ENCODE measurements at places on chromosomes 11 and 22.
A peak's percentile ranks its signal among the peaks of the same experiment; 100 is the strongest.

GRCh38 chr11:64058494-64058893, 22.8 kb downstream of the FLRT1 start:
- no peak for DNase-seq

- no peak for DNase-seq
Measured at GRCh38 chr11:60810569-60810968, 25.4 kb downstream of the MS4A10 start.

GRCh38 chr11:112625814-112626213, 335.4 kb upstream of the NCAM1 start:
- DNase-seq, result no peak

GRCh38 chr11:36090356-36091109, 146.7 kb downstream of the LDLRAD3 start:
- no peak for DNase-seq

- DNase-seq, result no peak
Measured at GRCh38 chr11:2744166-2744565, 44.4 kb upstream of the KCNQ1OT1 start.

- DNase-seq, result no peak
Measured at GRCh38 chr11:118606157-118606843, 1.1 kb upstream of the PHLDB1 start.

GRCh38 chr22:20867179-20868024, 8.6 kb downstream of the SNAP29 start:
- DNase-seq, result no peak

DNA sequence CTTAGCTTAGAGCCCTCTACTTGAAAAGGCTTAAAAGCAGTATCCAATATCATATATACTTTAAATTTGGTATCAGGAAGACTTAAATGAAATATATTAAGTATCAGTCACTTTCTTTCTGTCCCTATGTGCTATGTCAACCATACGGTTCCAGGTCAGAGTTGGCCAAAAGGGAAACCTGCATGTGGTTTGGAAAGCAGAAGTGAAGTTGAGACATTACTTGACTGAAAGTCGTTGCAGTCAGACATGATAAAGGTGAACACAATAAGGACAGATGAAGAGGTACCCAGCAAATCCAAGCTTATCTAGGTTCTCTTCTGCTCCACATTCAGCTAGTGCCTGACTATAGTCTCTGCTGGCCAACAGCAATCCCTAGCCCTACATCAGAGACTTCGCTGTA, 336.8 kb downstream of the KCNA4 start:
- DNase-seq, result no peak

GRCh38 chr11:13160346-13160745, 117.2 kb upstream of the BMAL1 start:
- no peak for DNase-seq

GRCh38 chr11:73995247-73995646, 12.6 kb upstream of the UCP2 start:
- DNase-seq, result no peak

- DNase-seq, result peak; percentile 39
Measured at GRCh38 chr11:113202431-113202830, 112.0 kb upstream of the TTC12 start.

GRCh38 chr22:50098052-50098451, 8.2 kb downstream of the MOV10L1 start:
- no peak for DNase-seq

GRCh38 chr11:102179371-102179770, 69.1 kb downstream of the YAP1 start:
- no peak for DNase-seq

DNA sequence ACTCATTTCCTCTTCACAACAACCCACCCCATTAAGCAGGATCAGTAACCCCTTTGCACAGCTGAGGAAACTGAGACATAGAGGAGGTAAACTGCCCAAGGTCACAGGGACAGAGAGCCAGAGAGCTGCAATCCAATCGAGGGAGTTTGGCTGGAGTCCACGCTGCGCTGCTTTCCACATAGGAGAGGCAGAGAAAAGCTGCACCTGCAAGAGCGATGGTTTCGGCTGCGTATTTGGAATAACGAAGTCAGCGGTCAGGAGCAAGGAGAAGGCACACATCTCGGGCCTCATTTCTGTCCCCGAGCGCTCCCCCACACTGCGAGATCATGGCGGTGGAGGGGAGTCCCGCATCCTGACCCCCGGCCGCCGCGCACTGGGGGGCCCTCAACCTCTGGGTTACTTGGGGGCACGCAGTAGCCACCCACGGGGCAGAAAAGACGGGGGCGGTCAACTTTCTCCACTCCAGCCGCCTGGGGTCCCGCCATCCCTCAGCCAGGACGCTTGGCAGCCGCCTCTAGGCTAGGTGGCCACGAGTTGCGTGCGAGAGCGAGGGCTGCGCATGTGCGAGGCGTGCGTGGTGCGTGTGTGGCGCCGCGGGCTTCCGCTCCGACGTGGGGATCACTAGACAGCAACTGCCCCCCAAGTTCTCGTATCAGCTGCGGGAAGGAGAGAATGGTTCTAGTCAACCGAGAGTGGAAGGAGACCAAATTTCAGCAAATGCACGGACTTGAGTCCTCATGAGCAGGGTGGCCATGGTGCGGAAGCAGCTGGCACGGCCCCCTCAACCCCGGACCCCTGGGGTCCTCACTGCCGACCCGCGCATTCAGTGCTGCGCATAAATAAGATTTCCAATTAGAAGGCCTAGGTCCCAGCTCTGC, 42.3 kb upstream of the CLDN5 start:
- DNase-seq, result no peak

- DNase-seq, result no peak
Measured at GRCh38 chr11:1923201-1923956, 3.9 kb downstream of the TNNT3 start.

DNA sequence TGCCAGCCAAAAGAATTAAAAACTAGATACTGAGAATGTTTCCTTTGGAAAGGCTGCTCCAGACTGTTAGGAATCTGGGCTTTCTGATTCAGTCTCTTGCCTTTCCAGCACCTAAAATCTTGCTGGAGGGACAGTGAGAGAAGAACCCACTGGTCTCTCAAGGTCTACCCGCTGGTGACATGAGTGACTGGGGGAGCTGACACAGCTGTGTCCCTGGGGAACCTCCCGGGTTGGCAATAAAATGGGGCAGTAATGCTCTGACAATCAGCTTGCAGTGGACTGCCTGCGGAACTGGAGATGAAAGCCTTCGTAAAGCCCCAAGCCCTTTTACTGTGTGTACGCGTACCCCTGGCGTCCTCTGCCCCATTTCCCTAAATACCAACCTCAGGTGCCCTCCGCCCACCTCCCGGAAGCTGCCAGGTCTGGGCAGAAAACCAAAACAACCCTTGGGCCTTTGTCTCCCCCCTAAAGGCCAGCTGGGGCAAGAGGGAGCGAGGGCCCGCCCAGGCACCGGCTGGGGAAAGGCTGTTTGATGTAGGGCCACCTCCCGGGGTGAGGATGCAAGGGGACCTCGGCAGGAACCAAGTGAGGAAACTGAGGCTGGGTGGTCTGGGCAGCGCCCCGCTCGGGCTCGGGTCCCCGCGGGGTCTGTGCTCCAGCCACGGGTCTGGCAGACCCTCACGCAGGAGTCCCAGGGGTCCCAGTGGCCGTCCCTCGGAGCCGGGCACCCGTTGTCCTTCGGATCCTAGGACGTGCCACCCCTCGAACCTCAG, 741 bp downstream of the CARS1 start:
- DNase-seq, result no peak

DNA sequence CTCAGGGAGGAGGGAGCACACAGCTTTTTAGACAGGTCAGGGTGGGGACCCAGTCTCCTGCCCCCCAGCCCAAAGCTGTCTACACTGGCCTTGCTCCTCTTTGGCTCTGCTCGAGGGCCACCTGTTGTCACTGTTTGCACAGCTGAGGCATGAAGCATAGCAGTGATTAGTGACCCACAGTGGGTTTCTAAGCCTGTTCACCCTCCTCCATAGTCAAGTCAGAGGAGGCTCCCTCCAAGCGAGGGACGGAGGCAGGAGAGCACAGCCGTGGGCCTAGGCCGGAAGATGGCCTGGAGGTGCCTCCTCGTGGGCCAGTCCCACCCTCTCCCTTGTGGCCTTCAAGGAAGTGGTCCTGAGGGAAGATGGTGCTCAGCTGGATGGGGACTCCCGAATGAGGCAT, 241.1 kb downstream of the GRIK4 start:
- DNase-seq, result no peak

DNA sequence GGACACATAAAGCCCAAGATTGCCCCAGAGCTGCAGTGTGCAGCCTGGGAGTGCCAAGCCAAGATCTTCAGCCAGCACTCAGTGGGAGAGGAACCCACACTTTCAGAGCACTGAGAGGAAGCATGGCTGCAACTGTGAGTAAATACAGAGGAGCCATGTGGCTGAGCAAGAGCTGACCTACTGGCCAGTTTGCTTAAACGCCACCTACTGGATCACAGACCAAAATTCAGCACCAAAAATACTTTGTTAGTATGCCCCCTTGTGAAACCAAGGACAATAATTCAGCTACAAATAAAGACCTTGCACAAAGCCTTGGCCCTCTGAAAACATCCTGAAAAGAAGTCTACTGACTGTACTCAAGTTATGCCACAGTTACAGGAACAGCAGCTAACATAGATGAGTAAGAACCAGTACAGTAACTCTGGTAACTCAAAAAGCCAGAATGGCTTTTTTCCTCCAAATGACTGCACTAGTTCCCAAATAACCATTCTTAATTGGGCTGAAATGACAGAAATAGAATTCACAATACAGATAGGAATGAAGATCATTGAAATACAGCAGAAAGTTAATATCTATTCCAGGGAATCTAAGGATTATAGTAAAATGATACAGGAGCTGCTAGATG, 10.1 kb upstream of the OR4A15 start:
- no peak for DNase-seq

Measured in EL (cell line).